ENCODE measurements at places on chromosomes 3 and 15.

GRCh38 chr3:99712291-99712954 is 74.0 kb downstream of the COL8A1 start:
- DNase-seq: no peak

DNA sequence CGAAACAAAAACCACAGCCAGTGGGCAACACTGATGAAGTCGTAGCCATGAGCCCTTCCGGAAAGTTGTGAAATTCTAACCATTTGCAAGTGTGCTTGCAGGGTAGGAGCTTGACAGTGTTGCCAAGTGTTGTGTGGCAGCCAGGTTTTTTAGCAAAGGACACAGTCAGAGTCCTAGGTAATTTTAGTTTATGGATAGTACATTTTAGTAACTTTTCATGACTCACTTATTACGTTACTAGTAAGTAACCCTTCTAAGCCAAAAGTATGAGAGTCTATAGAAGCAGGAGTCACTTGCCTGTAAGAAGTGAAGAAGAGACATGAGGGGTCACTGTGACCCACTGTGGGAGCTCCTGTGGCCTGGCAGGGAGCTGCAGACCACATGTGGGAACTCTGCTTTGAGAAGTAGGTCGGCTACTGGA is 54.8 kb upstream of the ADPGK start:
- no peak for DNase-seq

DNA sequence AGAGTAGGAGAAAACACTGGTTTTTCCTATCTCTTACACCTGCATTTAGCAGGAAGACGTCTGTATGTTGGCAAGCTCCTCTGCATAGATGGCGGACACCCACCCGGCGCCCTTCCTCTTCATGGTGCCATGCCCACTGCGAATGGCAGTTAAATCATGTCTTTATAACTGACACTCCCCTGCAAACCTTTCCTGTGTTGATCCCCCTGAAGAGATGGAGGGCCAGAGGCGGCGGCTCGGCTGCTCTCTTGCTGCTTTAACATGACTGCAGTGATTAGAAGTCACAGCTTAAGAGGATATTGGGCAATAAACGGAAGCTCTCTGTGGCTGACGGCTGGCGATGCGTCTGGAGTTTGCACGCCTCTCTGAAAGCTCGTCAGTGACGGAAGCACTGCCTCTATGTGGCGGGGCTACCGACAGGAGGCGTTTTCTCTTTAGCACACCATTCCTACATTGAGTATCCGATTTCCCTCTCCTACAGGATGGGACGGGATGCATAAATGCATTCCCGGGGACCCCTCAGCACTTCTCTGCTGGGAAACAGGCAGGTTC is 25.5 kb upstream of the SNRPA1 start:
- DNase-seq: peak; percentile 19

DNA sequence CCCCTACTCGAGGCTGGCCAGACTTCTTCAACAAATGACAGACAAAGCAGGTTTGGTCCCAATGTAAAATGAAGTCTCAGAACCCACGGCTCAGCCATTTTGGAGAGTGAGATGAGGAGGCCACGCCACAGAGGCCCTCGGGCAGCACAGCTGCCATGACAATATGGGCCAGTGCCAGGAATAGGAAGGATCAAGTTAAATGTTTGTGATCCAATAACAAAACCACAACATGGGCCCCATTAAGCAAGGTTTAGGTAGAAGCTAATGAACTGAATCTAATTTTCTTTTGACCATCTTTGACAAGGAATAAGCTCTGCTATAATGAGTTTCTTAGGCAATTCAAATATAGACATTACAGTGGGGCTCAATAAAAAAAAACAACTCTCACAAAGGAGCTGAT is 52.6 kb downstream of the RFTN1 start:
- DNase-seq: no peak

GRCh38 chr15:67906382-67906781 is 66.5 kb upstream of the RNU6-1 start:
- DNase-seq: no peak

DNA sequence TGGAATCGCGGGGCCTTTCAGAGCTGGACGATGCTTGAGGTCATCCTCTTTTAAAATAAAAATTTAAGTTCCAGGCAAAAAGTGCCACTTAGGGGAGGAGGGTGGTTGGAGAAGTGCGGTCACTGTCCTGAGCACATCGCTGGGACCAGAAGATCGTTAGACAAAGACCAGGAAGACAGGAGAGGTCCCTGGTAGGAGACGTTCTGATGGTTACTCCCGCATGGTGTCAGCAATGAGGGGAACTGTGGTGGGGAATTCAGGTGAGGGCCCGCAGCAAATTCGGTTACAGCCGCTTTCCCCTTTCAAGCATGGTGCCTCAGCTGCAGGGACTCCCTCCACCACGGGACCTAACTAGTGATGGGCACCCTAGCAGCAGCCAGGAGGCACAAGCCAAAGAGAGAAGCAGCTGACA is 1.0 kb upstream of the ISY1 start:
- no peak for DNase-seq

- no peak for DNase-seq
These were observed 23.1 kb upstream of the FRMD4B start for GRCh38 chr3:69409011-69409410.

- DNase-seq: no peak
These were observed 137.9 kb upstream of the ZBTB20 start for GRCh38 chr3:115284980-115285379.

- no peak for DNase-seq
These were observed 626 bp upstream of the PTPRG start for GRCh38 chr3:61560517-61561373.

DNA sequence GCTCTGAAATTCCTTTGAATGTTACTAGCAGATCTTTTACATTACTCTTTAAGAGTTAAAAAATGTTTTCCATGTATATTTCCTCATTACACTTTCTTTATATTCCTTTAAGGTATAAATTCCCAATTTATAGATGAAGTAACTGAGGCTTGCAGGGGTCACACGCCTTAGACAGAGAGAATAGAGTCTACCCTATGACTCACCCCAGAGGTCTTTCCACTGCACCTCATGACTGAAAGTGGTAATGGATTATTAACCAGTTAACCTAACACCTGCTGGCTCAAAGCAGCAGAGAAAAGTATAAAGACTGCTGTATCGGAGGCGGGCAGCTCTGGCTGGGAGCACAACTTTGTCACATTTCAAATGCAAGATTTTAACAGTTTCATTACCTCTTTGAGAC is 37.7 kb downstream of the LDHAL6B start:
- DNase-seq: no peak

GRCh38 chr3:35965908-35966307 is 326.6 kb downstream of the ARPP21 start:
- DNase-seq: no peak

DNA sequence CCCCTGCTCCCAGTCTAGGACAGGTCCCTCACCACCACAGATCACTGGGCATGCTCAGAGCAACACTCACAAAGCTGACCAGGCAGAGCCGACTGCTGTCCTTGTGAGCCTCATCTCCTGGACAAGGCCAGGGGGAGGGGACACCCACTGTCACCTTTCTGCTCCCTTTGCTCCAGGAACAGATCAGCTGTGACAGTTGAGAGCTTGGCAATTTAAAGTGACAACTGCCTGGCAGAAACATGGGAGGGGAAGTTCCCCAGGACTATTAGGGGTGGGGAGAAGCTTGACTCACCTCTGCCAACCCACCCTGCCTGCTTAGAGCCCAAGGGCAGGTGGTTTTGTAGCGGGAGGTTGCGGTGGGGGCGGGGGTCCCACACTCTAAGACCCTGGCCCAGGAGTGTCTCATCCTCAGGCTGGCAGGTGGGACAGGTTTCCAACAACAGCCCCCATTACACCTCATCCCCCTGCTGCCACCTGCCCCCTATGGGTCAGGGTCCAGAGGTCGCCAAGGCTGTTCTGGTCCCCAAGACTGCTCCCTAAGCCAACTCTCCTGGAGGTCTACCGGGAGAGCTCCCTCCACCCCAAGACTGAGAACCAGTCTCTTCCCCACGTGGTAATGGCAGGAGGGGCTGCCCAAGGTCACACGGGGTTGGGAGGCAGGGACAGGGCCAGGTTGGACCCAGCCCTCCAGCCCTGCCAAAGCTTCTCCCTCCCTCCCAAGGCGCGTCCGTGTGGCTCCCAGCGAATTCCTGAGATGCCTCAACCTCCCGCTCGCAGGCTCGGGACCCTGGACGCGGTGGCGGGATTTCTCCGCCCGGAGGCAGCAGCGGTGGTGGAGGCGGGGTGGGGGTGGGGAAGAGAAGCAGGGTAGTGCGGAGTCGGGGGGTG is 80.4 kb downstream of the IQSEC1 start:
- DNase-seq: no peak

- DNase-seq: no peak
These were observed at the start of gene CACNA2D3 for GRCh38 chr3:54122324-54123002. CACNA2D3 (plus strand) TSS chr3:54122552.

DNA sequence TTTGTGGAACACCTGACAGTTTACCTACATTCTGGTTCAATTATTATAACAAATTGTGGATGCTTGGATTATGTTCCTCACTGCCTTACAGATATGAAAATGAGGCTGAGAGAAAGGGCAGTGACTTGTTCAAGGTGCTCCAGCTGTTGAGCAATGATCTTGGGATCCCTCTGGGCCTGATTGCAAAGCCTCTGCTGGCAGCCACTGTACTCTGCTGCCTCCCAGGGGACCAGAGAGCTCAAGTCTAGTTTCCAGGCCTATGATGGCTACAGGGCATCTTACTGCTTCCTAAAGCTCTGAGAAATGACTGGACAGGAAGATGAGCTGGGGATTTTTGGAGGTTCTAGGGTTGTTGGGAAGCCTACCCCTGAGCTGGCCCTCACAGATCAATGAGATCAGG is 2.3 kb upstream of the SHC4 start:
- DNase-seq: no peak

- no peak for DNase-seq
These were observed 5.9 kb downstream of the RNU6-1 start for GRCh38 chr15:67833710-67834511.

DNA sequence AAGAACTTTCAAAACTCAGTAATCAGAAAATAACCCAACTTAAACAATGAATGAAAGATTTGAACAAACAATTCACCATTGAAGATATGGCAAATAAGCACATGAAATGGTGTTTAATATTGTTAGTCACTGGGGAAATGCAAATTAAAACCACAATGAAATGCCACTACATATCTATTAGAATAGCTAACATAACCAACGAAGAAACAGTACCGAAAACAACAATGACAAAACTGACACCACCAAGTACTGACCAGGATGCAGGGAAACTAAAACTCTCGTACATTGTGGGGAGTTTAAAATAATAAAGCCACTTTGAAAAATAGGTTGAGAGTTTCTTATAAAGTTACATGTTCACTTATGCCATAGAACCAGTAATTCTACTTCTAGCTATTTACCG is 69.1 kb downstream of the KBTBD8 start:
- DNase-seq: no peak

DNA sequence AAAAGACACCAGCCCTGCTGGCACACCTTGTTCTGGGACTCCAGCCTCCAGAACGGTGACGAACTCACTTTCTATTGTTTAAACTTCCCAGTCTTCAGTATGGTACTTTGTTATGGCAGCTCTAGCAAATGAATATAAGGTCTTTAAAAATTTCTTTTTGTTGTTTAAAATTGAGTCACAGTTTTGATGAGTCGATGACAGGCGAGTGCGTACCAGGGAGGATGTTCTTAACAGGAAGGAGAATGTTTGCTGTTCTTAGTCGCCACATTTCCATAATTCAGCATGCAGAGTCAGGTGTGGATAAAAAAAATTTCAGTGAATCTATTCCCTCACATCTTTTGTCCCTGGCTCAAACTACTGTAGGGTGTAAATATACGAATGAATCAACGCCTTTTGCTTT is 12.4 kb downstream of the DNASE1L3 start:
- no peak for DNase-seq

DNA sequence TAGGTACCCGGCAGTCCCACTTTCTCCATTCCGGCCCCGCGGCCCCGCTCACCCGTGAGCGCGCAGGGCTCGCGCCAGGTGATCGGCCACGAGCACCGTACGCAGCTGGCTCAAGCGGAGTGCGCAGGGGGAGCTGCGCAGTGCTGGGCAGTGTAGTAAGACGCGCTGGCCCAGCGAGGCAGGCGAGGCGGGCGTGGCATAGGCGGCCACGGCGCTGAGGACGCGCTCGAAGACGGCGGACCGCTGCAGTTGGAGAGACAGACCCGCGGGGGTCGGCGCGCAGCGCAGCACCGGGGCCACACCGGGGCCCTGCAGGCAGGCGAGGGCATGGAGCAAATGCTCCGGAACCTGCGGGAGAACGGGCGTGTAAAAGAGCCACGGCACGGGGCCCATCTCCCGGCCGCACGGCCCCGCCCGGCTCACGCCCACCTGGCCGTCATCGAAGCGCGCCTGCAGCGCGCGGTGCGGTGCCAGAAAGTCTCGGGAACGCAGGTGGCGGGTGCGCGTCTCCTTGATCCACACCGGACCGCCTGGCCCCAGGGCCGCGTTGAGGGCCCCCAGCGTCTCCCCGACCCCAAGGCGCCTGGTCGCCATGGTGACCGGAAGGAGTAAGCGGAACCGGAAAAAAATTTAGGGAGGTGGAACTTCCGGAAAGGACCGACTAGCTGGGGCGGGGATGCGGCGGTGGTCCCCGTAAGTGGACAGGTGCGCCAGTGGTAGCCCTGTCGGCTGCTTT is at the start of gene DALRD3:
DALRD3 (minus strand) TSS at position 610 of the 736 bp plus-strand sequence; CDS start at position 594, 16 bp downstream.
- DNase-seq: peak; percentile 57

DNA sequence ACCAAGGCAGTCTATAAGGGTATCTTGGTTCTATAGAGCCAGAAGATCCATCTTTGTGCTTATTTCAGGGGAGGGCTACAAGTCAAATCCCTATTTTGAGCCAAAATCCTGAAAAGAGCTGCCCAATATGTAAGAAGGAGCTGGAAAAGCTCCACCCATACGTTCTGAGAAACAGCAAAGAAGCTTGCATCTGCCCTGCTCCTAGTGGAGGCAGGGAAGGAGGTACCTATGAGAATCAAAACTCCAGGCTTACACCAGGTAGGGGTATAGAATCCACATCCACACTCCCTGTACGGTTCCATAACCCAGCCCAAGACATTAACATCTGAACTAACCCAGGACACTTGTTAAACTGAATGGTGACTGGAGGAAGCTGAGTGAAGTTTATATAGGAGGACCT is 30.0 kb downstream of the PHC3 start:
- no peak for DNase-seq

DNA sequence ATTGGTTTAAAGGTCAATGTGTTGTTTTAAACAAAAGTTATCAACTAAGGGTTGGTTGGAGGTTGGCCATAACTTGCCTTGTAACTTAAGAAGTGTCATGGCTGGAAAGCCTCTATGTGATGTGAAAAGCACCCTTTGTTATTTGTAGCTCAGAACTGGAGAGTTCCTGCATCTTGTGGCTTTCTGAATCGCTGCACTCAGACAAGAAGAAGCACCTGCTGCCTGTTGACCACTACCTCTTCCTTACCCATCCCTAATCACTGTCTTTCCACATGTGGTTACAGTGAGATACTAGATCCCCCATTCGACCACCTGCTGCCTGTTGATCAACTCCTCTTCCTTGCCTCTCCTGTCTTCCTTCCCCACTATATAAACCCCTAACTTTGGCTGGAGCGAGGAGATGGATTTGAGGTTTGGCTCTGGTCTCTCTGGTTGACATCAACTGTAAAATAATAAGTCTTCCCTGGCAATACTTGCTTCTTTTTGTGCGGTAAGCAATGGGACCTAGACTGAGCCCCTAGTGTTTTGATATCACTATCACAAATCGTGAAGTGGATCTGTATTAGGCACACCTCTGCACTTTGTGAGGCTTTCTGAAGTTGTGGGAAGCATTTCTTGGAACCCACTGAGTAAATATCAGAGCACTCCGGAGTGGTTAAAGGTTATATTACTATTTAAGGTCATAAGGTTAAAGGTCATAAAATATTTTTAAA is 13.8 kb downstream of the RPL39L start:
- DNase-seq: no peak
